ENCODE measurements at places on chromosomes 5 and 9. TPM values are rescaled to one million over a fixed set of nuclear protein-coding genes. Genes with fewer than 3 reads are reported as not detected.

ZNF454 gene
- total RNA-seq: 9.0 TPM

TEX48 gene
- total RNA-seq: not detected

ZFP2 gene
- total RNA-seq: 8.2 TPM

GTF2H2C gene
- 110 TPM for total RNA-seq

PCDHGA3 gene
- 4.1 TPM for total RNA-seq

PSD2 gene
- 15.9 TPM for total RNA-seq

RNF224 gene
- not detected for total RNA-seq

ADAMTS12 gene
- total RNA-seq: 1.2 TPM

CCDC192 gene
- total RNA-seq: not detected

OTP gene
- not detected for total RNA-seq

CHSY3 gene
- total RNA-seq: 31.4 TPM

VAV2 gene
- total RNA-seq: 31.0 TPM

CAMK4 gene
- total RNA-seq: 67.3 TPM

GCNT1 gene
- 6.9 TPM for total RNA-seq

CD274 gene
- under 0.01 TPM for total RNA-seq

TMOD1 gene
- 20.0 TPM for total RNA-seq

SLC45A2 gene
- 0.41 TPM for total RNA-seq

PDE8B gene
- total RNA-seq: 7.3 TPM

CCDC183 gene
- total RNA-seq: 2.0 TPM

All from frontal cortex (tissue), 4 donors.